ENCODE measurements at places on chromosomes 6 and 20.

- DNase-seq, result no peak
Measured at GRCh38 chr6:26383624-26384417, 913 bp downstream of the BTN2A2 start.

DNA sequence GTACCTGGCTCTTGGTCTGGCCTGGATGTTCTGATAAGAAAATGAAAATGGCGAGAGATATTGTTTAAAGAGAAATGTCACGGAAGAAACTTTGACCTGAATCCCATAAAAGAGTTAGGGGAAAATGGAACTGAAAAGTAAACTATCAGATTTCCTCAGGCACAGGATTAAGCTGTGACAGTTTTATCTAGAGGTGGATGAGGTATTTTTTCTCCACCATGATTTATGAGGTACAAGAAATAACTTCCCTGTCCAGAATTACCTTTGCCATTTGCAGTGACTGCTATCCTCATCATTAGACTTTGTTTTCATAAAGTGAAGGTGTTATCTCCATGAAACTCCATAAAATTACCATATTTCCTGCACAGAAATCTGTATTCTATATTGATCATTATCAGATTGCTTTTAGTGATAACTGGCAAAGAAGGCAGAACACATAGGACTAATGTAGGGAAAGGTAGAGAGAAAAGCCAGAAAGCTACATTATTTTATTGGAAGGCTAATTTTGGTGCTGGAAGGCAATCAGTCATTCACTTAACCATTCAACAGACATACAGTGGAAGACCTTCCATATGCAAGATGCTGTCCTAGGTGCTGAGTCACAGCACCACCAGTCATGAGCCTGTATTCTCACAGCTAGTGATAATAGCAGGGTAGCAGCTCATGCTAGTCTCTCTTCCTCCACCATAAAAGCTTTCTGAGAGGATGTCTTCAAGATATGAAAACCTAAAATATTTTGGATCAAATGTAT lies 427.3 kb upstream of the CITED2 start:
- no peak for DNase-seq

DNA sequence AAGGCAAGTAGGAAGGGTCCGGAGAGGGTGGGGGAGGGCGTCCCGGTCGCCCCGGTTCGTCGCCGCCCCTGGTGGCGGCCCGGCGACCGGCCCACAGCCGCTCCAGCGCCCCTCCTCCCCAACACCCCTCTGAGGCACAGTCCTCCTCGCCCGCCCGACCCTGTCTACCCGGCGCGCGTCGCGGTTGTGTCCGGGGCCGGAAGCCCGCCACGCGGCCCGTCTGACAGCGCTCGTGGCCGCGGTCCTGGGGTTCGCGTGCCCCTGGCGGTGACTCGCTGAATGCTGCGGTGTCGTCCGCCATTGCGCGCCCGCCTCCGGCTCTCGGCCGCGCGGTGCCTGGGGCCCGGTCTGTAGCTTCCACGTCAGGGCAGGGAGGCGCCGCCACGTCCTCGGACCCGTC lies 335.3 kb upstream of the DEFB115 start:
- DNase-seq, result no peak

DNA sequence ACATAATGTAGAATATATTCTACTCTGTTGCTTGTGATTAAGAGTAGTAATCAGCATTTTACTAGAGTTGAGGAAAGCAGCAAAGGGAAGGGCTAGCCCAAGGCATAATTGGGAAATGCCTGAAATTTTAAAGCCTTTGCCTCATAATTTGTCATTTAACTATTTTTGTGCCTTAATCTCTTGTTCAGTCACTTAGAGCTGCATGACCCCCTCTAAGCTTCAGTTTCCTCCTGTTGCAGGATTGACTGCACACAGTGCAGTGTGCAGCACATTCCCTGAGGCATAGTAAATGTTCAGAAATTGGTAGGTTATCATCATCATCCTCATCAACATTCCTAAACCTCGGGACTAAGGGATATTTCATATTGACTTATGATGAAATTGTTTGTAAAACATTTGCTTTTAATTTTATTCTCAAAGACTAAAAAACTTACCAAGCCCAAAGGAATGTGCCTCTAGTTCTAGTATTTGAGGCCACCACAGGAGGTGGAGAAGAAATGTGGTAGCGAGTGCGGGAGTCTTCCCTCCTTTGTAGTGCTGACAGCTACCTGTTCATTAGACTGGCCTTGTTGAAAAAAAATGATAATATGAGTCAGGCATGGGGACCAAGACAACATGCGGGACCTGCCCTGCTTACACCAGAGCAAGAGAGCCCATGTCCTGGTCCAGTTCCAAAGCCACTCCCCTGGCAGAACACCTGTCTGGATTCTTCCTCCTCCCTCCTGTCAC lies 14.8 kb upstream of the TENT5A start:
- no peak for DNase-seq

DNA sequence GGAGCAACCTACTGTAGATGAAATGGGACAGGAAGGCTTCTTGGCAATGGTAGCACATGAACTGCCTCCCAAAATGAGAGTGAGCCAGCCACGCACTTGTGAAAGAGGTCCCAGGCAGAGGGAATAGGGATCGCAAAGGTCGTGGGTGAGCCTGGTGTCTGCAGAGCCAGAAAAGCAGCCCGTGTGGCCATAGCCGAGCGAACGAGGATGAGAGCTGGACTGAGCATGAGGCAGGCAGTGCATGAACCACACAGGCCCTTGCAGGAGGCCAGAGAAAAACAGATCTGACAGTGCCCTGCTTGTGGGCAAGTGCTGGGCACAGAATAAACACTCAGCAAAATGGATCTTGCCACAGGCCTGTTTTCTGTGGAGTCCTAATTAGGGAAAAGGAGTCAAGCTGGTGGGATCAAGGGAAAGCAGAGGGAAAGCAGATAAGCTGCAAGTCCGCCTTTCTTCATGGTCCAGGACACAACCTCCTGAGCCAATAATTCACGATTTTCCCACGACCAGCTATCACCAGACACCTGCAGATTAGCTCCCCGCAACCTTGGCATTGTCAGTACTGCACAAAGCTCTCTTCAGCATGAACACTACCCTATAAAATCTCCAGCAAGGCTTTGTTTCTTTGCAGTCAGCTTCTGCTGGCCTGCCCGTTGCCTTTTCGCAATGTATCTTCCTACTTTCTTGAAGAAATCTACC lies 44.0 kb downstream of the GCNT2 start:
- no peak for DNase-seq

DNA sequence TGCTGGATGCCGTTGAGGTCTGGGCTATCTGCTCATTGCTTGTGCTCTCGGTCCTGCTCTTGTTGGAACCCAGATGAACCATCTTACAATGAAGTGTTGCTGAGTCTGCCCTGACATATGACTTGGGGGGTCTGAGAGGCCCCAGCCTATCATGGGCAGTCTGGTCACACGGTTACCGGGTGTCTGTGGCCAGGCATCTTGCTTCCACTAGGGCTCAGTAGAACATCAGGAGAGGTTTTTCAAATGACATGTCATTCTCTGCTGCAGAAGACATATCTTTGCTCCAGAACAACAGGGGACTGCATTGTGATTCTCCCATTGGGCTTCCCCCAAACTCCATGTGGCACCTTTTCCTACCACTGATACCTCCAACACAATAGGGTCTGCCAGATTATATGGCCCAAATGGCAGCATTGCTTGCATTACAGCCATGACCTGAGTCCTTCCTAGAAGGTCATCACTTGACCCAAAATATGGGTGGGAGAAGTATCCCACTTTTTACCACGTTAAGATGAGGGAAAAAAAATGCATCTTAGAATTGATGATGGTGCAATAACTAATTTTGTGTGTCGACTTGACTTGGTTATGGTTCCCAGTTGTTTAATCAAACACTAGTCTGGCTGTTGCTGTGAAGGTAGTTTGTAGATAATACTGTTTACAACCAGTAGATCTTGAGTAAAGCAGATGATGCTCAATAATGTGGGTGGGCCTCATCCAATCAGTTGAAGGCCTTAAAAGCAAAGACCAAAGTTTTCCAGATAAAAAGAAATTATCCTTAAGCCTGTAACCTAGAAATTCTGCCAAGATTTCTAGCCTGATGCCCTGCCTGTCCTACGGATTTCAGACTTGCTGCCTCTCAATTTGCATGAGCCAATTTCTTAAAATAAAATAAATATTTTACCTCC lies 241.0 kb downstream of the QKI start:
- no peak for DNase-seq

GRCh38 chr20:33679758-33680485 lies 5.7 kb upstream of the NECAB3 start:
- DNase-seq, result no peak

GRCh38 chr6:169225131-169225576 lies 28.5 kb downstream of the THBS2 start:
- no peak for DNase-seq

DNA sequence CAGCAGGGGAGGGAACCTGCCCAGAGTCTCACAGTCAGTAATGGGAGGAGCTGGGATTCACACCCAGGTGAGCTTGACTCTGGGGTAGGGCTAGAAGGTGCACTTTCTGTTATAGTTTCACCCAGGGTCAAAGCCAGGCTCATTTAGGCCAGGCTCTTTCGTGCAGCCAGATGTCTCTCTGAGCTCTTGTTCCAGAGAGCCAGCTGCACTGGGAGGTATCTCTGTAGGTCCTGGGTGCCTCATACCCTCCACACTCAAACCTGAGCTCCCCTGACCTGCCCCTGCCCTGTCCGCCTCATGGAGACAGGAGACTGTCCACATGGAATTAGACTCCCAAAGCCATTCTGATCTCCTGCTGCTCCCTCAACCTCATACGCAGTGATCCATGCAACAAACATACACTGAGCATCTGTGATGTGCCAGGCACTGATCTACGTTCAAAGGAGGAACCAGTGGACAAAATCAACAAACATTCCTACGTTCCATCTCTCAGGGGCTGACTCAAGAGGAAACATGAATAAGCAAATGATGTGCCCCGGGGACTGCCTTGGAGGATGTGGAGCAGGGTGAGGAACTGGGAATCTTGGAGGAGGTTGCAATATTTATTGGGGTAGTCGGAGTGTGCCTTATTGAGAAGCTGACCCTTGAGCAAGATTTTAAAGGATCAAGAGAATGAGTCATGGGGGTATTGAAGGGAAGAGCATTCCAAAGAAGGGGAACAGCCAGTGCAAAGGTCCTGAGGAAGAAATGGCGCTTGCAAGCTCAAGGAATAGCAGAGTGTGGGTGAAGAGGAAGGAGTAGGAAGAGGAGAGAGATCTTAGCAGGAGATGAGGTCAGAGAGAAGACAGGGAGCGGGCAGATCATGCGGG lies 71.3 kb upstream of the TOX2 start:
- DNase-seq, result no peak

- DNase-seq, result no peak
Measured at GRCh38 chr20:4483486-4483885, 238.2 kb upstream of the PRND start.
